Mesendoderm (in vitro differentiated cells): ENCODE measurements at places on chromosomes 2 and 18.

DNA sequence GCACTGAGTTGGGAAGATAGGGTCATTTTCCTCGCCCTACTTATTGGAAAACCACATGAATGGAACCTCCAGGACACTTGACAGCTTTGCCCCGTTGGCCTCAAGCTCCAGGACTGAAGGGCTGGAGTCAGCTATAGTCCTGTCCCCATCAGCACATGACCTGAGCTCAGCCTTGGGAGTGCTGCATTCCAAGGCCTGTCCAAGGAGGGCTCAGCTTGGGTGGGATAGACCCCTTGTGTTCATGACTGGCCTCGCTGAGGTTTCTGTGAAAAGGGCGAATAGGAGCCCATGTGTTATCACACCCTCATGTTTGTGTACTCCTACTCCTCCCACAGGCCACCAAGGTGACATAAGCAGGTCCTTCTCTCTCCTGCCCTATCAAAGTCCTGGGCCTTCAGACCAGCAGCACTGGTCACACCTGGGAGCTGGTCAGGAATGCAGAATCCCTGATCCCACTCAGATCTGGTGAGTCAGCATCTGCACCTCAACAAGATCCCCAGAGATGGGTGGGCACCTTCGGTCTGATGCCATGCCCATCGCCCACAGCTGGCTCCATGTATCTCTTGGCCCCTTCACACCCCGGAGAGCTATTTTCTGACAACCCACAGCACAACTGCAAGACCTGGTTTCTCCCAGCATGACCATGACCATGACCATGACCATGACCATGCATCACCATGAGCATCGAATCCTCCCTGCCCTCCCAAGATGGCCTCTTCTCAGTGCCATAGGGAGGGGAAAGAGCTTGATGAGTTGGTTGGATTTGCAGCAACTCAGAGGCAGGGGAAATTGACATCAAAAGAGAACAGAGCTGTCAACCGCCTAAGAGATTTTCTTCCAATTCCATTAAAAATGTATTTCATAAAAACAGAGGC is 83.0 kb upstream of the RAB6C start:
- DNase-seq, result no peak
- H3K4me3 ChIP-seq, result no peak overlapping the region
- no peaks in the 10 kb centered on the region for H3K4me1 ChIP-seq
- no peaks in the 10 kb centered on the region for H3K27me3 ChIP-seq
- H3K27ac ChIP-seq, result no peak overlapping the region
- H3K36me3 ChIP-seq, result no peaks in the 10 kb centered on the region

DNA sequence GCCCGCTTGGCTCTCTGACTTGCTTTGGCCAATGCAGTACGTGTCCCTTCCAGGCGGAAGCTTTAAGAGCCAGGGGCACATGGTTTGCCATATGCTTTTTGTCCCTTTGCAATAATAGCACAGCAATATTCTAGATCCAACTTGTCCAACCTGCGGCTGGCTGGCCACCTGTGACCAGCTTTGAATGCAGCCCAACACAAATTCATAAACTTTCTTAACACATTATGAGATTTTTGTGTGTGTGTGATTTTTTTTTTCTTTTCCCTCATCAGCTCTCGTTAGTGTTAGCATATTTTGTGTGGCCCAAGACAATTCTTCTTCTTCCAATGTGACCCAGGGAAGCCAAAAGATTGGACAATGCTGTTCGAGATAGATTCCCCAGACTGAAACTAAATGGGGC is 119.3 kb upstream of the SIX3 start:
- H3K27me3 ChIP-seq, result no peaks in the 10 kb centered on the region
- H3K4me1 ChIP-seq, result peaks cover 2% of the 10 kb centered on the region
- no peak overlapping the region for H3K4me3 ChIP-seq
- DNase-seq, result no peak

DNA sequence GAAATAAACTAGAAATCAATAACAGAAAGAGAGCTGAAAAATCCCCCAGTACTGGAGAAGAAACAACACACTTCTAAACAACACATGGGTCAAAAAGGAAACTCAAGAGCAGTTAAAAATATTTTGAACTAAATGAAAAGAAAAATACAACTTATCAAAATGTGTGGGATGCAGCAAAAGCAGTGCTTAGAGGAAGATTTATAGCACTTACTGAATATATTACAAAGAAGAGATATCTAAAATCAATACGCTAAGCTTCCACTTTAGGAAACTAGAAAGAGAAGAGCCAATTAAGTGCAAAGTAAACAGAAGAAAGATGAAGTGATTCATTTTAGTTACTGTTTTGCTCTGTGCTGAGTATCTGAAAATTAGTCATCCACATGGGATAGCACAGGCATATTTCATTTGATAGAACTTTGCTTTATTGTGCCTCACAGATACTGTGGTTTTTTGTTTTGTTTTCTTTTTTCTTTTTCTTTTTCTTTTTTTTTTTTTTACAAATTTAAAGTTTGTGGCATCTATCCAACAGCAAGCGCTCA is 17.0 kb downstream of the TGFA start:
- no peaks in the 10 kb centered on the region for H3K27me3 ChIP-seq
- no peak for DNase-seq
- H3K36me3 ChIP-seq, result no peaks in the 10 kb centered on the region
- H3K4me1 ChIP-seq, result peaks cover 5% of the 10 kb centered on the region

DNA sequence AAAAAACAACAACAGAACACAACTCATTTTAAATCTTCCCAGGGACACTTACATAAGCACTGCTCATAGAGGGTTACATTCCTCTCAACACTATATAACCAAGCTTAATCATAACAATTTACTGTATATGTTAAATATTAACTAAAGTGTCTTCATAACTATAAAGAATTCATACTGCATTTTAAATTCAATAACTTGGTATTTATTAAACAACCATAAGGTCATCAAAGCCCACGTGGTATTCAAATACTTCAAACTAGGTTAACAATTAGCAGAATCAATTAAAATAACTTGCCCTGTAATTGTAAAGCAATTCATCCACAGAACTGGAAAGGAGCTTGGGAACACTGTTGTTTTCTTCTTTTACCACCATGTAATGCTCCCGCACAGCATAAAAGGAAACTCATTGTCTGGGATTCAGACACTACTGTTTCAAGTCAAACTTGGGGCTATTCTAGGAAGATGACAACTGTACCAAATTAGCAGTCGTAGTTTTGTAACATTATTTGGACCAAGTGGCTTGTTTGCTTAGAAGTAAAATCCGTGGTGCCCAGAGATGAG is 10.4 kb downstream of the GAREM1 start:
- no peaks in the 10 kb centered on the region for H3K27me3 ChIP-seq
- no peak for DNase-seq
- no peak overlapping the region for H3K27ac ChIP-seq

GRCh38 chr2:47174733-47175361 is 19.7 kb upstream of the STPG4 start:
- no peaks in the 10 kb centered on the region for H3K27me3 ChIP-seq
- DNase-seq, result peak; percentile 71
- H3K27ac ChIP-seq, result no peak overlapping the region
- no peaks in the 10 kb centered on the region for H3K36me3 ChIP-seq
- H3K4me3 ChIP-seq, result peak overlapping the region; percentile 71

DNA sequence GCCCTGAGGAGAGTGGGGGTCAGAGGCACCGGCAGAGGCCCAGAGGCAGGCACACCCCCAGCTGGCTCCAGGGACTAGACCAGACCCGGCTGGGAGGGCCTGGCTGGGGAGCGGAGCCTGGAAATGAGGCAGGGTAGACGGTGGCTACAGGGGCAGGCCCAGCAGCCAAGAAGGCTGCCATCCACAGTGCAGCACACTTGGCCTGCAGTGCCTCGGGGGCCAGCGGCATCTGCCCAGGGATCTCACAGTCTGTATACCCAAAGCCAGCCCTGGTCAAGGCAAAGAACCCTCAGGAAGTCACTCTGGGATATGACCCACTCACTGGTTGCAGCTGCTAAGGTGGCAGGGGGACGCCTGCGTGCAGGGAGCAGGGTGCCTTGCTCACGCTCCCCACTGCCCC is 17.8 kb downstream of the PER2 start:
- no peaks in the 10 kb centered on the region for H3K27me3 ChIP-seq
- H3K4me3 ChIP-seq, result no peak overlapping the region
- H3K27ac ChIP-seq, result no peak overlapping the region
- no peak for DNase-seq
- H3K36me3 ChIP-seq, result no peaks in the 10 kb centered on the region

GRCh38 chr2:188964976-188965546 is 9.1 kb upstream of the COL3A1 start:
- no peaks in the 10 kb centered on the region for H3K36me3 ChIP-seq
- H3K4me1 ChIP-seq, result no peaks in the 10 kb centered on the region
- H3K27me3 ChIP-seq, result no peaks in the 10 kb centered on the region
- DNase-seq, result no peak

DNA sequence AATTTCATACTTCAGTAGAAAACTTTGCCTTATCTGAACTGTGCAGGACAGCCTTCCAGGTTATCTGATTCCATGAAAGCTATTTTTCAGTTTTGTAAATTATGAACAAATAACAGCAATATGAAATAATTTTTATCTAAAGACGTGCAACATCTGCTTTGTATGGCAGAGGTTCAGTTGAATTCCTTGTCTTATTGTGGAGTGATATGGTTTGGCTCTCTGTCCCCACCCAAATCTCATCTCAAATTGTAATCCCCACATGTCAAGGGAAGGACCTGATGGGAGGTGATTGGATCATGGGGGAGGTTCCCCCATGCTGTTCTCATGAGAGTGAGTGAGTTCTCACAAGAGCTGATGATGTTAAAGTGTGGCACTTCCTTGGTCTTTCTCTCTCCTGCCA is 18.1 kb upstream of the RPIA start:
- H3K4me1 ChIP-seq, result no peaks in the 10 kb centered on the region
- no peaks in the 10 kb centered on the region for H3K27me3 ChIP-seq
- no peak overlapping the region for H3K27ac ChIP-seq
- H3K4me3 ChIP-seq, result no peak overlapping the region
- no peaks in the 10 kb centered on the region for H3K36me3 ChIP-seq

- no peaks in the 10 kb centered on the region for H3K36me3 ChIP-seq
- H3K27me3 ChIP-seq, result no peaks in the 10 kb centered on the region
Measured at GRCh38 chr18:23067236-23067635, 68.0 kb upstream of the CABLES1 start.

- H3K36me3 ChIP-seq, result no peaks in the 10 kb centered on the region
- no peaks in the 10 kb centered on the region for H3K4me1 ChIP-seq
- no peak for DNase-seq
- H3K27me3 ChIP-seq, result no peaks in the 10 kb centered on the region
- H3K27ac ChIP-seq, result no peak overlapping the region
- H3K4me3 ChIP-seq, result no peak overlapping the region
Measured at GRCh38 chr2:30465171-30465545, 18.1 kb downstream of the LCLAT1 start.

DNA sequence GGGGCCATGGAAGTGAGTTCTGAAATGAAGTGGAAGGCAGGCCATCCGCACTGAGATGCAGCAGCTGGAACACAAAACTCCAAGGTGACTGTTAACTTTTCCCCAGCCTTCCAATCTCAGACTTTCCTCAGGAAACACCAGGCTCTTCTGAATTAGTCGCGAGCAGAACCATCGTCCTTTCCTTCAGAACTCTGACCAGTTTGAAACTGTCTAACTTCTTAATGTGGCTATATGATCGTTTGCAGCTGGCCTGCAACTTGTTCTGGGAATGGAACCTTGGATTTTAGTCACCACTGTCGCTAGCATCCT is 620 bp upstream of the RPL37A start:
- H3K36me3 ChIP-seq, result peaks cover 11% of the 10 kb centered on the region
- peak overlapping the region; percentile 72 for H3K4me3 ChIP-seq
- no peak overlapping the region for H3K27ac ChIP-seq
- no peak for DNase-seq
- no peaks in the 10 kb centered on the region for H3K4me1 ChIP-seq
- H3K27me3 ChIP-seq, result no peaks in the 10 kb centered on the region

GRCh38 chr2:21261591-21261990 is 137.8 kb downstream of the TDRD15 start:
- no peaks in the 10 kb centered on the region for H3K27me3 ChIP-seq
- H3K27ac ChIP-seq, result no peak overlapping the region
- no peaks in the 10 kb centered on the region for H3K4me1 ChIP-seq
- no peak overlapping the region for H3K4me3 ChIP-seq

GRCh38 chr2:119592436-119592835 is 48.2 kb downstream of the CFAP221 start:
- no peak overlapping the region for H3K27ac ChIP-seq
- no peak overlapping the region for H3K4me3 ChIP-seq
- H3K4me1 ChIP-seq, result no peaks in the 10 kb centered on the region
- DNase-seq, result peak; percentile 20

GRCh38 chr2:180991361-180991760 is 11.0 kb downstream of the UBE2E3 start:
- H3K27ac ChIP-seq, result no peak overlapping the region
- no peaks in the 10 kb centered on the region for H3K27me3 ChIP-seq
- H3K4me3 ChIP-seq, result no peak overlapping the region
- no peaks in the 10 kb centered on the region for H3K36me3 ChIP-seq
- H3K4me1 ChIP-seq, result no peaks in the 10 kb centered on the region

DNA sequence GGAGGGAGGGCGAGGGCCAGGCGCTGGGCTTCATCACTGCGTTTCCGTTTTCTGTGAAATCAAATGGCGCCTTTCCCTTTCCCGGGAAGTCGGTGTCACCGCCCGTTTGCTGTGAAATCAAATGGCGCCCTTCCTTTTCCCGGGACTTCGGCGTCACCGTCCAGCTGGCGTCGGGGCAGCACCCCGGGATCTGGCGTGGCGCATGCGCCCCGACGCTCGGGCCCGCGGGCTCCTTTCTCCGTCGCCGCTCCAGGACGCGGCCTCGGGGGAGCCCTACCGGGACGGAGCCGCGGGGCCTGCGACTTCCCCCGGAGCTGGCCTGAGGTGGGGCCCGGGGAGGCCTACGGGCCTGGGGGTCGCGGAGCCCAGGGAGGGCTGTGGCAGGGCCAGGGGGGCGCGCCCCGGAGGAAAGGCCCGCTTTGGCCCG is at the start of gene FAM228A:
FAM228A (plus strand) TSS at position 203 of the 427 bp plus-strand sequence. CDS start 428 bp downstream, outside the sequence.
- no peaks in the 10 kb centered on the region for H3K27me3 ChIP-seq
- H3K4me3 ChIP-seq, result no peak within 1 kb of the TSS
- no peaks in the 10 kb centered on the region for H3K36me3 ChIP-seq
- H3K27ac ChIP-seq, result no peak within 1 kb of the TSS
- no peaks in the 10 kb centered on the region for H3K4me1 ChIP-seq
